Activated CD8-positive, alpha-beta memory T cell treated with anti-CD3 and anti-CD28 coated beads, Interleukin-2, amount 10 ng/mL, durations not matched to agents 7 days and 5 days (primary cell): ENCODE measurements at places on chromosomes 2 and 18. TPM values are rescaled to one million over a fixed set of nuclear protein-coding genes. Genes with fewer than 3 reads are reported as not detected.

The PMS1 gene
- total RNA-seq: 40.9 TPM

- no peak overlapping the region for H3K27ac ChIP-seq
- peak; percentile 12 for DNase-seq
- no peak overlapping the region for H3K4me3 ChIP-seq
- H3K36me3 ChIP-seq: peaks cover 7% of the 10 kb centered on the region
- no peaks in the 10 kb centered on the region for H3K4me1 ChIP-seq
Measured at GRCh38 chr2:98882971-98883779, 52.9 kb downstream of the CRACDL start.

DNA sequence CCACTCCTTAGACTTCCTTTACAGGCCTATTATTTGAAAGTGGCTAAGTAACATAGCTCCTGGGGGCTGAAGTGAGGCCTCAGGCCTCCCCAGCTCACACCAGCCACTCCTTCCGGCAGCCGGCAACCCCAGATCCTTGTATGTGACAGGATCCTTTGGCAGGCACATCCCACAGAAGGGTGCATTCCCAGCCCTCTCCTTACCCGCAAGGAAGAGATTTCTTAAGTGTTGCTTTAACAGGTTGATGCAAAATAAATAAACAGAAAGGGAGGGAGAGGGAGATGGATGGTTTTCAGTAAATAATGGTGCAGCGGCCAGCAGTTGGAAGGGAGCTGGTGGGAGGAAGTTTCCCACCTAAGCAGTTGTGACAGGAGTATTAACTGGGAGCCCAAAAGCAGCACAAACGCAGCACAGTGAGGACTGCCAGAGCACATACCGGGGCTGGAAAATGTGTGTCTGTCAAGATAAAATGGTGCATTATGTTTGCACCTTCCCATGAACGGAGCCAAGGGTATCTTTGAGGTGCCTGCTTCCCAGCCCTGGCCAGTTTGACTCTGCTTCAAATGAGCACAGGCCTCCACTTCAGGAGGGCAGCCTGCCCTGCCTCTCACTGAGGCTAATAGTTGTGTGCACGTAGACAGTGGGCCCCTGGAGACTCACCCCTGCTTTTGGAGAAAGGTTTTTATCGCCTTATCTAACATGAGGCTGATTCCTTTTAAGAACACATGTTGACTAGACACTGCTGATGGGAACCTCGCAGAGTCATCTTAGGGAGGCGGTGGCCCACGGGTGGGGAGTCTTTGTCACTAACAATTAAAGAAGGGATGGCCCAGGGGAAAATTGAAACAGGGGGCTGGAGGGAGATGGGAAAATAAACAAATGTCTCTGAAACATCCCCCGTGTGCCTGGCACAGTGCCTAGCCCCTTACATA lies 32.8 kb downstream of the NRP2 start:
- H3K4me3 ChIP-seq: no peak overlapping the region
- H3K36me3 ChIP-seq: no peaks in the 10 kb centered on the region
- no peaks in the 10 kb centered on the region for H3K4me1 ChIP-seq
- no peak for DNase-seq
- peaks cover 16% of the 10 kb centered on the region for H3K27me3 ChIP-seq

GRCh38 chr2:235924675-235925063 lies 243.5 kb downstream of the GBX2 start:
- H3K36me3 ChIP-seq: no peaks in the 10 kb centered on the region
- no peaks in the 10 kb centered on the region for H3K27me3 ChIP-seq
- H3K4me3 ChIP-seq: no peak overlapping the region
- H3K27ac ChIP-seq: no peak overlapping the region
- DNase-seq: no peak
